ENCODE measurements at places on chromosomes 6 and 20. TPM values are rescaled to one million over a fixed set of nuclear protein-coding genes. Genes with fewer than 3 reads are reported as not detected.

HTR1E gene
- not detected for total RNA-seq

TRIM40 gene
- not detected for total RNA-seq

PRDM13 gene
- not detected for total RNA-seq

SLC4A11 gene
- 20.0 TPM for total RNA-seq

TEAD3 gene
- total RNA-seq, result 21.7 TPM

SERINC3 gene
- total RNA-seq, result 64.9 TPM

CSNK2B gene
- 108 TPM for total RNA-seq
